ENCODE measurements at places on chromosomes 2 and 18.

DNA sequence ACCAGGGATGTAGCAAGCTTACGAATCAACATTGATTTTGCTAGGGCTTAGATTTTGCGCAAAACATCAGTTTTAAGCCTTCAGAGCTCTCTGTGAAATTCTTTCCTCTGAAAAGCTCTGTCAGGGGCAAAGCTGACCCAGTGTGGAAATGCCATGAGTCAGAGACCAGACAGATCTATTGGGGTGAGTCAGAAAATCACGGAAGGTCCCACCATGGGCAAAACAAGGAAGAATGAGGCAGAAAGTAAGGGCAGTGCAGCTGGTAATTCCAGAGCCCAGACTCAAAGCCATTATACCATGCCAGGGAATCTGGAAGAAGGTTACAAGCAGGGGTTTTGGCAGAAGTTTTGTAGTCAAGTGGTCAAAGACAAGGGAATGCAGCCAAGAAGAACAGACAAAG is 256.6 kb upstream of the CTAGE1 start:
- no peak for DNase-seq

DNA sequence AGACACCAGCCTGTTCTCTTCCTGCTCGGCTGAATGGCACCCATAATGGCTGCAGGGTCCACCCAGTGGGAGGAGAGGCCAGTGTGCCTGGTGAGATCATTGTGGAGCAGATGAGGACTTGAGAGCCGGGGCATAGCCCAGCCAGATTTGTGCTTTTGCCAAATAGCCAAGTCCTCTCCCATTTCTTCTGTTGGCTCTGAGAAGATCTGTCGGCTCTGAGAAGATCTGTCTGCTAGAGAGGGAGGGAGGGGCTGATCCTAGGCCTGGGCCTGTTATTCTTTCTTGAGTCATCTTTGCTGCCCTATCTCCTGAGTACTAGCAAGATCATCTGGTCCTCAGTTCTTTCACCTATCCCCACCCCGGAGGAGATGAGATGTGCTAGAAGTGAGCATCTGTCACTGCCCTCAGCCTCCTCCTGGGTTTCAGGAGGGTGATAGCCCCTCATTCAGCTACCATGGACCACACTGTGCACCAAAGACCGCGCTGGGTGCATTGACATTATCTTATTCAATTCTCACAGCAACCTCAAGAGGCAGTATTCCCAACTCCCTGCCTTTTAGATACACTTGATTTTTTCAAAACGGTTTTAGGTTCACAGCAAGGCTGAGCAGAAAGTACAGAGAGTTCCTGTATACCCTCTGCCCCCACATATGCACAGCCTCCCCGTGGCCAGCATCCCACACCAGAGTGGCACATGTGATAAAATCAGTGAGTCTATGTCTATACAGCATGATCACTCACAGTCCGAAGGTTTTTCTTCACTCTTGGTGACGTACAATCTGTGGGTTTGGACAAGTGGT is 98.6 kb downstream of the CAPN13 start:
- no peak for DNase-seq

GRCh38 chr2:20649576-20649975 is 1.3 kb downstream of the HS1BP3 start:
- DNase-seq = no peak

DNA sequence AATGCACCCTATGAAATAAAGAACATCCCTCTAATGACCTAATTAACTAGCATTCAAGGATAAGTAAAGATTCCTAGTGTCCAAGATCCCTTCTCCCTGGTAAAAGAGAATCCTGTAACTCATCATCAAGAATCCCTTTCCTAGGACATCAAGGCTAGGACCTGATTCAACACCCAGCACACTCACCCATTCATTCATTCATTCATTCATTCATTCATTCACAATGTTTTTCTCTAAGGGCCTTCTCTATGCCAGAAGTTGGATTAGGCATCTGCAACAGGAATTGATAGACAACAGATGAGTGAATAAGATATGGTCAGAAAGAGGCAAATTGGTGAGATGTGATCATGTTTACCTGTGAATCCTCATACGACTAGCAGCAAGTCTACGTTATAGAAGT is 126.8 kb downstream of the OSR1 start:
- no peak for DNase-seq

GRCh38 chr2:8090748-8091700 is 590.8 kb upstream of the ID2 start:
- no peak for DNase-seq

DNA sequence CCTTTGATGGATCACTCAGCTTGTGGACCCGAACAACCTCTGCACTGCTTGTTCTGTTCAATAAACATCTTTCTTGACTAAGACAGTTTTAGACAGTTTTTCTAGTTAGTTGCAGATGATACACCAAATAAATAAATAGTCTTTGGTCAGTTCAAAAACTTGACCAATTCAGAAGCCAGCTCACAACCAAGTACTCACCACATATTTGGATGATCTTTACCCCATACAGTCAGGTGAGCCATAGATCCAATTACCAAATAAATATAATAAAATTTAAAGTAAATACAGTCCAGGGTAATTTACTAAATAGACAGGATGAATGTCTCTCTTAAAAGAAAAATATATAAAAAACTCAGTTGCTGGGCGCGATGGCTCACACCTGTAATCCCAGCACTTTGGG is 18.2 kb downstream of the SCN3A start:
- DNase-seq = no peak

DNA sequence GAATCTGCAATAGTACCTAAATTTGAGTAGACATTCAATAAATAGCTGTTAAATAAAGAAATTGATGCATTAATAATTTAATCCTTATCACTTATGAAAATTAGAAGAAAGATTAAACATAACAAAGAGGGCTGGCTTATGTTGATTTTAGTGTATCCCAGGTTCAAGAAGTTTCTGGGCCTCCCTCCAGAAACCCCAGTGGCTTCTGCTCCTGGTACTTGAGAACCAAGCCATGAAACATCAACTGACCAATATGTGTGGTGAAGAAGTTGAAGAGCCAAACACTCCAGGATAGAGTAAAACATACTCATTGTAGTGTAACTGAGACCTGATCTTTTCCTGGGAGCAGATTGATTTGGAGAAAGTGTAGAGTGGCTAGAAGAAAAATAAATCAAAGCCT is 1465.7 kb upstream of the PIK3C3 start:
- no peak for DNase-seq

GRCh38 chr18:47898055-47898454 is 32.4 kb downstream of the SMAD2 start:
- no peak for DNase-seq

DNA sequence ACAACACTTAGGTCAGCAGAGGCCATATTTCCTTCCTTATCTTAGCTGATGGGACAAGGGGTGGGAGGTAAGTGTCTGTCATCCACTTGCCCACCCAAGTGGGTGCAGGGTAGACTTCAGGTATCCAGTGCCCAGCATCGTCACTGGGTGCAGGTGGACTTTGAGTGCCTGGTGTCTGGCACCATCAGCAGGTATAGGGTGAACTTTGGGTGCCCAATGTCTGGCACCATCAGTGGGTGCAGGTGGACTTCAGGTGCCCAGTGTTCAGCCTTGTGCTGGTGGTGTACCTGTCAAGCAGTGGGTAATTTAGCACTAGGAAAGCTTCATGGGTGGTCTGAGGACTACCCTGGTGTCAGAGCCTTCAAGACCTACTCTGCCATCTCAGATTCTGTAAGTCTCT is 175.6 kb downstream of the SEPTIN10 start:
- no peak for DNase-seq

GRCh38 chr18:24876266-24876665 is 415.8 kb downstream of the HRH4 start:
- DNase-seq = no peak

- no peak for DNase-seq
Measured at GRCh38 chr2:74304332-74305148, 38.7 kb downstream of the SLC4A5 start.

- no peak for DNase-seq
Measured at GRCh38 chr2:134906726-134907125, 11.9 kb upstream of the CCNT2 start.

DNA sequence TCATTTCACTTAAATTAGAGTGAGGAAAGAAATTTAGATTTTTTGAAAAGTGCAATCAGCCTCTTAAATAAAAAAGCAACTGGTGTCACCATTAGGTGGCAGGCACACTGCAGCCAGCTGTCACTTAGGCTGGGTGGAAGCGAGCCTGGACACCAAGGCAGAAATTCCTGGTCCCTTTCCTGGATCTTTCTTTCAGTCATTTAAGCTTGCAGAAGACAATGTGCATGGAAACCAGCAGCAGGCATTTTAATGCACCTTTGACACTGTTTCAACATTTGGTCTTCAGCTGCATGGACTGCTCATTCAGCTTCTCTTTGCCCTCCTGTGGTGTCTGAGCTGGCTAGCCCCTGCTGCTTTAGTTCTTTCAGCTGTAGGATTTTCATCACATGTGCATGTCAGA is 61.0 kb downstream of the AQP4 start:
- DNase-seq = no peak

GRCh38 chr18:13712400-13713131 is 13.8 kb downstream of the FAM210A start:
- DNase-seq = no peak

GRCh38 chr2:62074233-62074632 is 121.7 kb upstream of the B3GNT2 start:
- no peak for DNase-seq

DNA sequence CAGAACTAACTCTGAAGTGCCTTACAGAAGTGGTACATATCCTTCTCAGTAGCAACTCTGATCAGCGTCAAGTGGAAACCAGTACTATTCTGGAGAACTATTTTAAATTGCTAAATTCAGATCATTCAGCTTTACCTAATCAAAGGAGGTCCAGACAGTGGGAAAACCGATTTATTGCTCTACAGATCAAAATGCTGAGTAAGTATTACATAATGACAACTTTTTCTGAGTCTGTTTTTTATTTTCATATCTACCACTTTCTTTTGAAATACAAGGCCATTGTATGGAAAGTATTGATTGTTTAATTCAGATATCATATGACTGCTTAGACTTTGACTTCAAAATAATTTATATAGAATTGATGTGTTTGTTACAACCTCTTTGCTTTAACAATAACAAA is 68.7 kb downstream of the NBEAL1 start:
- no peak for DNase-seq

DNA sequence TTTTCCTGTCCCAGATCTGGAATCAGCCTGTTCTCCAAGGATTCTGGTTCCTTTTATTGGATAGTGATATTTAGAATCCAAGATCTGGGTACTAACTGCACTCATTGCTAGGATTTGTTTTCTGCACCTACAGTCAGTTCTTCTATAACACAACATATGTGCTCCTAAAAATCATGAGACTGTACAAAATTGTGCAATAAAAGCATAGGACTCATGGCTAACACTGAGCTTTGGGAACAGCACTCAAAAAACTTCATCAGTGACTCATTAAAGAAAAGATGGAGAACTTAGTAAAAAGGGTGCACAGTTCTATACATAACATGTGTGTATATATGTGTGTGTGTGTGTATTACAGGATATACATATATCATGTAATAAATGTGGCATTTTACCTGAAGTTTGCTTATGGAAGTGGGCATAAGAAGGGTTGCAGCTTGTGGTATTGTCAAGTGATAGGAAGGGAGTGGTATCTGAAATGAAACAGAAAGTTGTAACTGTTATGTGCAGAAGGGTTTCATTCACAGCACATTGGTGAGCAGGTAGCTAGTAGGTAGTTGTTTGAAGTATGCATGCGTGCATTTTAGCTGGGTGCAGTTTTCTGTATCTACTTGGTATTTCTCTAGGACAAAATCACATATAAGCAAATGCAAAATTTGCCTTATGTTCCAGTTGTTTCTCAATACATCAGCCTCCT is 5.9 kb upstream of the SCYGR2 start:
- DNase-seq = no peak

DNA sequence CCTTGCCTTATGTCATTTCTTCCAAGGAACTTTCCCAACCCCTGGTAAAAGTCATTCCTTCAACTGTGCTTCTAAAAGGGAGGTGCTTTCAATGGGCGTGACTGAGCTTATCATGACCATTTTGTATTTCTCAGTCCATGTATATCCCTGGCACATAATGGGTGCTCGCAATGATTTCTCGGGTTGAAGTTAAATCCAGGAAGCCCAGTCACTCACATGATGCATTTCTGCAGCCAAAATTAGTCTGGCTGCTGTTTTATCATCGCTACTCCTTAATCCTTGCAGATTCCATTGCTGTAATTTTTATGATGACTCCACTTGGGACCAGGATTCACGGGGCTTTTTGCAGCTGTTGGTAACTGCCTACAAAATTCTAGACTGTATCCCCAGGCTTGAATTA is 25.9 kb upstream of the RFX8 start:
- no peak for DNase-seq

GRCh38 chr2:12637754-12638153 is 79.0 kb upstream of the TRIB2 start:
- no peak for DNase-seq

DNA sequence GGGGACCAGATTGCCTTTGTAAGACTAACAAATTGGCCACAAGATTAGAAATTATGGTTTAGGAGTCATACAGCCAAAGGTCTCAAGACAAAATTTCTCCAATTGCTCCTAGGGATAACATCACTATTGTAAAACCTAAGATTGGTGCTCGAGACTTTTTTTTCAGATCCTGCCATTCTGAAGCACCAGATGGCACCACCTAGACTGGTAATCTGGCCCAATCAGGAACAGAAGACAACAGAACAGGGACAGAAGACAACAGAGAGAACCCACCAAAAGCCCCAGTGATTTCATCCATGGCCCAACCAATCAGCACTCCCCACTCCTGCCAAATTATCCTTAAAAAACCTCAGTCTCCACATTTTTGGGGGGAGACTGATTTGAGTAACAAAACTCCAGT is 66.8 kb downstream of the LINC00305 start:
- no peak for DNase-seq

DNA sequence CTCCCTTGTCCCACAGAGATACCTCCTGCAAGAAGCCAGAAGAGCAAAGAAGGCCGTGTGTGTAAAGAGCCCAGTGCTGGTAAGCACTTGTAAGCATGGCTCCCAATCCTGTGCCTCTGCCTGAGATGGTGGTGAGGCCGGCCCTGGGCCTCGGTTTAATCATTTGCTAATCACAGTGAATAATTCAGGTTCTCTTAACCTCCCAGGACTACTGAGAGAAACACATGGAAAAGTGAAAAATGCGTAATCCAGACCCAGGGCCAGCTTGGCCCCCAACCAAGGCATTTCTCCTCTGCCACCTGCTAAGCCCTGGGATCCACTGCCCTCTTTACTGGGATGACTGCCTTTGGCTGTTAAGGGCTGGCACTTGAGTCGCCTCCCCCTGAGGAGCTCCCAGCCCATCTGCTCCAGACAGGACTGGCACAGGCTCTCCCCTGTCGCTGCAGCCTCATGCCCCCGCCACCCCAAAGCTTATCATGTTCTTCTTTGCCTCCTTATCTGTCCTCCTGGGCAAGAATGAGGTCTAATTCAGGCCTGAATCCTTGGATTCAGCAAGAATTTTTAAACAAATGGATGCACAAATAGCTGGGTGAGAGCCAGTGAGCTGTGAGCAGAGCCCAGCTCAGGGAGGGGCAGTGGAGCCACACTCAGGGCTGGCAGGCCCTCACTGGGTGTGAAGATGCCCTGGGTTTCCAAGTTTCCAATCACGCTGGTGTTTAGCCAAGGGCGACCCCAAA is 193.9 kb upstream of the HS6ST1 start:
- DNase-seq = no peak

GRCh38 chr18:73829146-73829545 is 318.5 kb downstream of the FBXO15 start:
- no peak for DNase-seq

Measured in stimulated activated CD8-positive, alpha-beta memory T cell treated with anti-CD3 and anti-CD28 coated beads, Interleukin-4, amount 100 ng/mL, for 4 hours (primary cell).